Left cardiac atrium (tissue), 4 donors: ENCODE measurements at places on chromosomes 3 and 15. TPM values are rescaled to one million over a fixed set of nuclear protein-coding genes. Genes with fewer than 3 reads are reported as not detected.

PLA2G4F gene
- total RNA-seq: 1.5 TPM

DNA sequence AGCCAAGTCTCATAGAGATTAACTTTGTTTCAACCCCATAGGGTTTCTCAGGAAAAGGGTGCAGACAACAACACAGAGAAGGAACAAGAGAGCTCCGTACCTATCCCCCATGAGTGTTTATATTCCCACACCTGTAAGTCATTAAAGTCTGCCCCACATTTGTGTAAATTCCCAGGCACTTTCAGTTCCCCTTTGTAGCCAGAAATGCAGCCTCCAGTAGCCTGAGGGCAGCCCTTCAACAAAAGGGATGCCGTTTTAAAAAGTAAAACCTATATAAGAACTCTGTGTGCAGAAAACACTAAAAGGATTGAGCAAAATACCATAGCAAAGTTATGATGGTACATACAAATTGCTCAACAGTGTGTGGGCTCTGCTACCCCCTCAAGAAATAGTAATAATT, 59.7 kb upstream of the TMEM108 start:
- DNase-seq: no peak

GRCh38 chr15:94322141-94322540, 90.8 kb downstream of the MCTP2 start:
- DNase-seq: no peak

GRCh38 chr15:71660501-71660900, 149.9 kb upstream of the NR2E3 start:
- DNase-seq: no peak
